ENCODE measurements at places on chromosomes 13 and 19.

GRCh38 chr19:3151563-3152418, 16.0 kb downstream of the GNA15 start:
- no peak for DNase-seq

DNA sequence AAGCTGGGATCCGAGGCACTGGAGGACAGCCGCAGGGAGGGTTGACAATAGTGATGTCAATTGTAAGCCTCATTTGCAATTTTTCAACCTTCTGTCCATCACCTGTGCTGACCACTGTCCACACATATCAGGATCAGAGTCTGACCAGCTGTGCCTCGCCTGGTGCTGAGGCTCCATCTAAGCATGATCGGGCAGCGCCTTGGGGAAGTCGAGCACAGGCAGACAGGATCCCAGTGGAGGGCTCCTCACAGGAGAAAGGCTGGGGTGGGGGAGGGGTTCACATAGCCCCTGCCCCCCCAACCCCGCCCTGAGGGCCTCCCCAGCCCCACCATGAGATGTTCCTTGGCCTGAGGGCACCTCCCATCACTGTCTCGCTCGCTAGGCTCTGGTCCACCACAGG, 60.3 kb downstream of the RAB20 start:
- DNase-seq = no peak

DNA sequence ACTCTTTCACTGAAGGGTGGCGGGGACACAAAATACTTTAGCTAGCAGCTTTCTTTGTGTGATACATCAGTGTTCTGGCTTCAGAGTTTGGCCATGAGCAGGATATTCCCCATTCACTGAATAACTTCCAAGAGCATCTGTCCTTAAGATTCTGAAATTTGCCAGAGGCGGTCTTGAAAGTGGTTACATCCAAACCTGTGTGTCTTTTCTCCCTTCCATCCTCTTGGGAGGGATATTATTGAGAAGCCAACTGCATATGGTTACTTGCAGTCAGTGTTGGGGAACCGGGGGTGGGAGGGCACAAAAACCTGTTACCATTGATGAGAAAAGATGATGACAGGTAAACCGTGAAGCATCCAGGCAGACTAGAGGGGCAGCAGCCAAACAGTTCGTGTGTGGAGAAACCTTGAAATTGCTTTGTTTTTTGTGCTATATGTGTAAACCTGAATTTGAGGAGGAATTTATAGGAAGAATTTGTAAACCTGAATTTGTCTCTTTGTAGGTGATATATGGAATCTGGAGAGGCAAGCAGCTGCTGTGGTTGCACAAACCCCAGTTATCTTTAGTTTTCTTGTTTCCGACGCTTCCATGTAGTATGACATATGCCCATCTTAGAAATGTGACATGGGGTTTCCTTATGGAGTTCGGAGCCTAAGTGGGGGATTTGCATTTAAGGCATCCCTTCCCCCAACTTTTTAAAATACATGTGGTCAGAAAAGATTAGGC, 104.8 kb downstream of the WDFY2 start:
- no peak for DNase-seq

DNA sequence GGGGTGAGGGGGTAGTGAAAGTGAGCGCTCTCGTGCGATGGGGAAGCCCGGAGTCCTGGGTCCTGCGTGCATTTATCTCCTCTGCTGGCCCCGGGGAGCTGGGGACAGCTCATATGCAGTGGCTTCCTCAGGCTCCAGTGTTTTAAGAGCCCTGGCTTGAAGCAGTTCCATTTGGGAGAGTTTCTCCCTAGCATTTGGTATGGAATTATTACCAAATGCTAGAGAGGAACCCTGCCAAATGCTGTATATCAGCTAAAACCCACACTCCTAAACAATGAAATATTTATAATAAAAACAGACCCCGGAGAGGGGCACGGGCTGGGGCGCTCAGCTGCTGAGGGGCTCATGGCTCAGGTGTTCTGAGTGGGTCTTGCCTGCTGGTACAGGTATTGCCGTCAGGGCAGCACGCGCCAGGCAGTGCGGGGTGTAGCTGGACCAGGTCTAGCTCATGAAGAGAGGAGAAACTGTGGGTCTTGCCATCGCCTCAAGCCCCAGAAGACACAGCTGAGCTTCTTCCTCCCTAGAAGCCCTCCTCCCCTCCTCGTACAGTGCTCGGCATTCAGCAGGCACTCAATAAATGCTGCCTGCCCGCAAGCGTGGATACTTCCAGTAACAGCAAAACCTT, 163.6 kb upstream of the ZNF536 start:
- DNase-seq = no peak

DNA sequence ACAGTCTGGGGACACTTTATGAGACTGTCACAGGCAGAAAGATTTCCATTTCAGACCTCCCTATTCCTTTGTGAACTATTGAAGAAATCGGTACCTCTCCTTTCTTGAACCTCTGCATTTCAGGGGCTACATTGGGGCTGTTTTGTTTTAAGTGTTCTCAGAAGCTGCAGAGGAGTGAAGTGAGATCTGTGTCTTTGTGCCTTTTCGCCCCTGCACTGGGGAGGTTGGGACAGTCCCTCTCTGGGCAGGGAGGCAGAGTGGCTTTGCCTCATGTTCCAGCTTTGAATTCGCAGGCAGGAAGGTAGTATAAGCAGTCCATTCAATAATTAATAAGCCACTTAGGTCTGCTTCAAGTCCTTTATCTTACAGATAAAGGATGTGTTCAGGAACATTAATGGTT, 9.5 kb upstream of the AMER2 start:
- DNase-seq = no peak

Data from CD4-positive, alpha-beta memory T cell (primary cell).